ENCODE measurements at places on chromosomes 6 and 20. TPM values are rescaled to one million over a fixed set of nuclear protein-coding genes. Genes with fewer than 3 reads are reported as not detected.

GRCh38 chr6:30061858-30062458 lies 893 bp downstream of the POLR1H start:
- H3K4me3 ChIP-seq = peak overlapping the region; percentile 98
- no peak for DNase-seq
- H3K4me1 ChIP-seq = peaks cover 54% of the 10 kb centered on the region
- no peaks in the 10 kb centered on the region for H3K27me3 ChIP-seq
- peak overlapping the region; percentile 61 for H3K27ac ChIP-seq

DNA sequence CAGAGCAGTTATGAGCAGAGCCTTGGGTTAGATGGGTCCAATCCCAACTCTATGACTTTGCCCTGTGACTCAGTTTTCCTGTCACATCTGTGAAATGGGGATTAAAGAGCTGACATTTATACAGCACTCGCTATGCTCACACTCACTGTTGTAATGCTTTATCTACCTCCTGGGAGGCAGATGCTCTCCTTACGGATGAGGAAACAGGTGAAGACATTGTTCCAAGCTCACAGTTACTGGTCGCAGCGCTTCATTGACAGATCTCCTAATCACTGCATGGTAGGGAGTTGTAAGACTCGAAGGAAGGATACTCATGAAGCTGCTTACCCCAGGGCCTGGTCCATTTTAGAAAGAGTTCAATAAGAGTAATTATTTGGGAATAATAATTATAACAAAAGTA lies 2.9 kb upstream of the MYLK2 start:
- H3K27me3 ChIP-seq = no peaks in the 10 kb centered on the region
- no peak overlapping the region for H3K4me3 ChIP-seq
- H3K4me1 ChIP-seq = peaks cover 2% of the 10 kb centered on the region
- no peaks in the 10 kb centered on the region for H3K36me3 ChIP-seq

GRCh38 chr6:47391675-47392074 lies 82.0 kb upstream of the TNFRSF21 start:
- H3K27me3 ChIP-seq = no peaks in the 10 kb centered on the region
- H3K4me3 ChIP-seq = no peak overlapping the region
- H3K27ac ChIP-seq = no peak overlapping the region
- DNase-seq = no peak
- H3K4me1 ChIP-seq = no peaks in the 10 kb centered on the region

DNA sequence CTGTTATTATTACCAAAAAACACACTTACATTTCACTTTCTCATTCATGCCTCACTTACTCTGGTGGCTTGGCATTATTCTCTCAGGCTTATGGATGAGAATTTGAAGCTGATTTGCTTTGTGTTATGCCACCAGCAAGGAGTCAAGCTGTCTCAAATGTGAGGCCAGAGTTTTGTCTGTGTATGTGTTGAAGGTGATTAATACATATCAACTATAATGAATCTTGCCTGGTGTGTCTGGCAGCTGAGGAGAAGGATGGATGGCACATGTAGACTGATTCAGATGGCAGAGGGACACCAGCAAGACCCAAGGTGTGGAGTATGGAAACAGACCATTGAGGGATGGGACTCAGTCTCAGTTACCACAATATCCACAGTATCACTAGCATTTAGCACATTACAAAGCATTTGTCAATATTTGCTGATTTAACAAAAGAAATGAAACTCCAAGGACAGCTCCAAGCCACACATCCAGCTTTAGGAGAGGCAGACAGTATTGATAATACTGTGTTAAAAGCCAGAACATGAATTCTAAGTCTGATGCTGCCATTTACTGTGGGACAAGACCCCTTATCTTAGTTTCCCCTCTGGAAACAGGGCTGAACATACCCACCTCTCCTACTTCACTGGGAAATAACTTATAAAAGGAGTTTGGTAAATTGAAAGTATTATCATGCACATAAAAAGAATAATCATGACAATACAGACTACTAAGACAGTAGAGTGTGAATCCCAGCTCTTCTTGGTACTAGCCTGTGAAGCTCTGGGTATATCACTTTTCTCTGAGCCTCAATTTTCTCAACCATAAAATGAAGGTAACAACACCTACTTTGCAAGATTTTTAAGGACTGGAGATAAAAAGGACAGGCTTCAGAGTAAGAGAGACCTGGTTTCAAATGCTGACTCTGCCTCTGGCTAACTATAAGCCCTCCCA lies 11.2 kb downstream of the BCL2L1 start:
- H3K27ac ChIP-seq = no peak overlapping the region
- H3K4me3 ChIP-seq = no peak overlapping the region
- H3K36me3 ChIP-seq = peaks cover 20% of the 10 kb centered on the region

- no peak overlapping the region for H3K27ac ChIP-seq
- H3K4me3 ChIP-seq = no peak overlapping the region
- no peak for DNase-seq
- no peaks in the 10 kb centered on the region for H3K27me3 ChIP-seq
- H3K36me3 ChIP-seq = no peaks in the 10 kb centered on the region
Measured at GRCh38 chr20:9114709-9115108, 45.8 kb downstream of the PLCB4 start.

GRCh38 chr6:119137194-119138072 lies 59.0 kb upstream of the FAM184A start:
- H3K4me1 ChIP-seq = no peaks in the 10 kb centered on the region
- no peak overlapping the region for H3K4me3 ChIP-seq
- H3K36me3 ChIP-seq = no peaks in the 10 kb centered on the region
- no peak for DNase-seq
- H3K27ac ChIP-seq = no peak overlapping the region

DNA sequence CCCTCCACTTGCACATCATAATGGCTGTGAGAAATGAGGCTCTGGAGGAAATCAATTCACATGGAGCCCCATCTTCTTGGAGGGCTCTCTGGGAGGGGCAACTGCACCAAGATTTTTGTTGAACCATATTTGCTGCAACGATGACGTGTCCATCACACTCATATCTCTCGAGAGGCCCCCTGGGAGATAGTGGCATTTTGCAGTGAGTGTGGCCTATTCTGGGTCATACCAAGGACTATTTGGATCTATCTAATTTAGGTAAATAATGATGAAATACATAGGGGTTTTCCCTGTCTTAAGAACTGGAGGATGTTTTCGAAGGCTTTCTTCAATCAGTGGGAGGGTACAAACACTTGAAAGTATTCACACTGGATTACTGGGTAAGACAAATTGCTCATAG lies 31.6 kb downstream of the CNR1 start:
- no peak overlapping the region for H3K27ac ChIP-seq
- H3K4me3 ChIP-seq = no peak overlapping the region
- H3K36me3 ChIP-seq = no peaks in the 10 kb centered on the region
- no peak for DNase-seq
- peaks cover 11% of the 10 kb centered on the region for H3K4me1 ChIP-seq

DNA sequence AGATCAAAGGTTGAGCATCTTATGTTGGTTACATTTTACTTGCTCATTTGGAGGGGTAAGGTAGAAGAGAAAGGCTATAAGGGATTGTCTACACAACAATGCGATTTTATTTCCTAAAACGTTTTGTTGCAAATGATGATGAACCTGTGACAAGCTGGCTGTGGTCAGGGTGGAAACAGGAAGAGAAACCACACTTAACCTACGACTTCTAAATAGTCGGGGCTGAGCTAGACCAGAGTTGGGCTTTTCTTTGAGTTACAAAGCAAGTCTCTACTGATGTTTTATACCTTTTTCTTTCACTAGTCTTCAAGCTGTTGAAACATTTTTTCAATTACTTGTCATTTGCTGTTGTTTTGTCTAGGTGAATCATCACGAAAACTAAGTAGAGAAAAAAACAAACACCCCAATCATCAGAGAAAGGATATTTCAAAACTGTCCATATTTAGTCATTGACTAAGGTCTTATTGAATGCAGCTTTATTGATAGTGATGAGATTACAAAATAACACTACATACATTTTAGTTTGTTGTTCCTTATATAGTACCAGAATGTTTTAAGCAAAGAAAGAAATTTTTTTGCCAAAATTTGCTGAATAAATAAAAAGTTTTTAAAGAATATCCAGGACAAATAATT lies 18.0 kb downstream of the KLHL31 start:
- H3K36me3 ChIP-seq = no peaks in the 10 kb centered on the region
- no peak overlapping the region for H3K27ac ChIP-seq
- DNase-seq = peak; percentile 65
- H3K4me3 ChIP-seq = no peak overlapping the region
- no peaks in the 10 kb centered on the region for H3K27me3 ChIP-seq

- peaks cover 4% of the 10 kb centered on the region for H3K4me1 ChIP-seq
- H3K4me3 ChIP-seq = no peak overlapping the region
- H3K27ac ChIP-seq = no peak overlapping the region
- DNase-seq = peak; percentile 86
Measured at GRCh38 chr20:45095805-45096238, 5.1 kb downstream of the KCNS1 start.

- no peak overlapping the region for H3K27ac ChIP-seq
- H3K27me3 ChIP-seq = no peaks in the 10 kb centered on the region
- peaks cover 4% of the 10 kb centered on the region for H3K4me1 ChIP-seq
- no peak overlapping the region for H3K4me3 ChIP-seq
- H3K36me3 ChIP-seq = no peaks in the 10 kb centered on the region
Measured at GRCh38 chr6:70375882-70376281, 37.4 kb upstream of the FAM135A start.

- H3K27ac ChIP-seq = peak overlapping the region; percentile 13
- no peak for DNase-seq
Measured at GRCh38 chr6:26534681-26535465, 3.3 kb upstream of the HMGN4 start.

DNA sequence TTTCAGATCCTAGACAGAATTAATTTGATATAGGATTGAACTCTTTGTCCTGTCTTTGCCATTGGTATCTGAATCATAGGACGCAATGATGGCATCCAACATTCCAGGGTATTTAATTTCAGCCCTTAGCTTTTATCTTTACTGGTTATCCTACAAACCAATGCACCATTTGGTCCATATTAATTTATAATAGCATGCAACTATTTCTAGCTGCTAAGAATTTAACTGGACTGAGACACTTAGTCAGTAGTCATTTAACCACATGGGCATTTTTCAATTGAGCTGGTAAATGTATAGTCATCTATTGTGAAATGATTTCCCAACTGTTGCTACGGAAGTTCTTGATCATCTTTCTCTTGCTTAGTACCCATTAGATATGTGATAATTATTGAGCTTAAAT lies 141.1 kb downstream of the CD164 start:
- no peak for DNase-seq
- no peaks in the 10 kb centered on the region for H3K4me1 ChIP-seq
- no peak overlapping the region for H3K27ac ChIP-seq
- H3K36me3 ChIP-seq = no peaks in the 10 kb centered on the region

GRCh38 chr6:110448846-110449540 lies 27.4 kb downstream of the SLC22A16 start:
- no peaks in the 10 kb centered on the region for H3K27me3 ChIP-seq
- H3K27ac ChIP-seq = no peak overlapping the region
- H3K36me3 ChIP-seq = no peaks in the 10 kb centered on the region
- H3K4me1 ChIP-seq = peaks cover 3% of the 10 kb centered on the region

DNA sequence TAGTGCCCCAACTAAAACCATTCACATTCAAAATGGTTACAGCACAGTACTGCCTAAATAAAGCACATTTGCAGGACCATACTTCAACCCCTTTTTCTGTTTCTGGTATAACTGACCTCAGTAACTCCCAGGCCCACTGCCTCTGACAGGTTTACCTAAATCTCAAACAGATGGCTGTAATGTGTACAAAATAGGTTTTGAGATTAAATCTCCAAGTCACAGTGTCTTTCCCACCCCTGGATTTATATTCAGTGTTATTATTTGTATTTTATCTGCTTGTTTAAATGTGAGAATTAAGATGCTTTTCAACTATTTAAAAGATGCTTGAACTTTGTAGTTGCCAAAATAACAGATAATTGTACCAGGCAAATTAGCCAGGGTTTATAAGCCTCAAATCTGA lies 4.7 kb upstream of the KIF6 start:
- H3K4me3 ChIP-seq = no peak overlapping the region
- H3K4me1 ChIP-seq = no peaks in the 10 kb centered on the region
- no peak for DNase-seq
- no peak overlapping the region for H3K27ac ChIP-seq

GRCh38 chr6:25359891-25360290 lies 80.7 kb downstream of the CARMIL1 start:
- H3K4me1 ChIP-seq = no peaks in the 10 kb centered on the region
- no peaks in the 10 kb centered on the region for H3K36me3 ChIP-seq
- no peak overlapping the region for H3K27ac ChIP-seq
- DNase-seq = no peak

- no peaks in the 10 kb centered on the region for H3K4me1 ChIP-seq
- H3K4me3 ChIP-seq = no peak overlapping the region
- no peaks in the 10 kb centered on the region for H3K27me3 ChIP-seq
- DNase-seq = no peak
- H3K36me3 ChIP-seq = no peaks in the 10 kb centered on the region
- H3K27ac ChIP-seq = no peak overlapping the region
Measured at GRCh38 chr6:157806131-157806855, 16.8 kb upstream of the SNX9 start.

- peaks cover 13% of the 10 kb centered on the region for H3K4me1 ChIP-seq
- DNase-seq = no peak
- H3K36me3 ChIP-seq = no peaks in the 10 kb centered on the region
- no peak overlapping the region for H3K27ac ChIP-seq
Measured at GRCh38 chr6:37947468-37947867, 127.9 kb downstream of the ZFAND3 start.

DNA sequence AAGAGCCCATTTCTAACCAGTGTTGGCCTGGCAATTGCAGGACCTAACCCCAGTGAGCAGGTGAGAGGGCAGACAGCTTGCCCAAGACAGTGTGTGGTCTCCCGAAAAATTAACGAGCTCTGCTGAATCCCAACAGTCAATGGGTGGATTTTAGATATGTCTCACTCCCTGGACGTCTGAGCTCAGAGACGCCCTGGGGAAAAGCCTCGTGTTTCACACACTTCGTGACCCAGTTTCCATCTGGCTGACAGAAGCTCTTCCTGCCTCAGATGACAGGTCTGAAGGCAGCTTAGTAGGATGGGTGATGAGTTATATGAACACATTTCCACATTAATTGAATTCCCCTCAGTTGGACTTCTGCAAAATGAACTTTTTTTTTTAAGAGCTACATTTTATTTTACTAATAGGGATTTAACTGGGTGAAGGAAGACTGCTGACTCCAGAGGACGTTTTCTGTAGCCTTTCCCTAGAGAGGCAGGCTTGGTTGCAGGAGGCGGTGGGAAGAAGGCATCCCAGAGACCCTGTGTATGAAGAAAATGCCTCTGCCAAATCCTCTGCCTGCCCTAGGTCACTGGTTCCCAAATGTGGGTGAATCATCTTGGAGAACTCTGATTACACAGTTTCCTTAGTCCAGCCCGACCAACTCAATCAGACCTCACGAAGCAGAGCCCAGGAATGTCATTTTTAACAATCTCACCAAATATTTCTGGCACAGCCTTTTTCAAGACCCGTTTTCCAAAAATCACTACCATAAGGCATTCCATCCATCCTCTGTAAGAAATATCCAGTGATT lies 71.7 kb upstream of the LY86 start:
- no peaks in the 10 kb centered on the region for H3K4me1 ChIP-seq
- no peaks in the 10 kb centered on the region for H3K36me3 ChIP-seq
- no peak for DNase-seq

- no peak overlapping the region for H3K4me3 ChIP-seq
- H3K4me1 ChIP-seq = peaks cover 9% of the 10 kb centered on the region
- H3K27ac ChIP-seq = no peak overlapping the region
- DNase-seq = no peak
- no peaks in the 10 kb centered on the region for H3K27me3 ChIP-seq
Measured at GRCh38 chr20:2297357-2297728, 1.5 kb downstream of the TGM3 start.

GRCh38 chr6:11761744-11762620 lies 16.6 kb downstream of the ADTRP start:
- H3K27me3 ChIP-seq = no peaks in the 10 kb centered on the region
- H3K36me3 ChIP-seq = no peaks in the 10 kb centered on the region
- no peak overlapping the region for H3K4me3 ChIP-seq
- DNase-seq = no peak
- no peak overlapping the region for H3K27ac ChIP-seq
- H3K4me1 ChIP-seq = no peaks in the 10 kb centered on the region

FOXC1 gene
- not detected for total RNA-seq

TP53TG5 gene
- total RNA-seq = not detected
